Stimulated activated CD8-positive, alpha-beta memory T cell treated with anti-CD3 and anti-CD28 coated beads, Interleukin-12 subunit alpha, Interleukin-12 subunit beta, amount 100 ng/mL, for 4 hours (primary cell): ENCODE measurements at places on chromosomes 6 and 20.

DNA sequence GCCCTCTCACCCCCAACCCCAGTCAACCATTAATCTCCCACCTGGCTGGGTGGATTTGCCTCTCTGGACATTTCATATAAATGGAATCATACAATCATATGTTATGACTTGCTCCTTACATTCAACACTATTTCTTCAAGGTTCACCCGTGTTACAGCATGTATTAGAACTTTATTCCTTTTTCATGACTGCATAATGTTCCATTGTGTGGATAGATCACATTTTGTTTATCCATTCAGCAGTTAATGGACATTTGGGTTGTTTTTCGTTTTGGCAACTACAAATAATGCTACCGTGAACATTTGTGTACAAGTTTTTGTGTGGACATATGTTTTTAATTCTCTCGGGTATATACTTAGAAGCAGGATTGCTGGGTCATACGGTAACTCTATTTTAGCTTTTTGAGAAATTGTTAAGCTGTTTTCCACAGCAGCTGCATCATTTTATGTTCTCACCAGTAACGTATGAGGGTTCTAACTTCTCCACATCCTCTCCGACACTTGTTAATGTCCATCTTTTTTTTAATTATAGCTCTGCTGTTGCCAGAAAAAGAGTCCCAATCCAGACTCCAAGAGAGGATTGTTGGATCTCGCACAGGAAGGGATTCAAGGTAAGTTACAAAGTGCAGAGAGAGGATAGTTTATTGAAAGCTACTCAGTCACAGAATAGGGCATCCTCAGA, 15.9 kb upstream of the BNIP5 start:
- DNase-seq = no peak

- no peak for DNase-seq
Observed at GRCh38 chr20:8492173-8492572, 360.1 kb downstream of the PLCB1 start.

DNA sequence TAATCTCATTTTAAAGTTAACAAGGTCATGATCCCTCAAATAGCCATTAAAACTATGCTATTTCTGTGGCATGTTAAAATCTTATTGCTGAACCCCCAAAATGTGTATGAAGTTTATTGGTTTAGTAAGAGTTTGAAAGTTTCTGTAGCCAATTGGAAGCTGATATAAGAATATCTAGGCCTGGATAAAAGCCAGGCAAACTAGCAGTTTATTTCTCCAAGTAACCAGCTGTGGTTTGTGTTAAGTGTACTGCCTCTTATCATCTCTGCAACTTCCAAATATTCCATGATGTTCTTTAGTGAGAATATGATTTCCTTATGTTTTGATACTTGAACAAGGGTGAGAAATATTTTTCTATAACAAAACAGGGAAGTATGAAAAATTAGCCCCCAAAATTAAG, 76.7 kb downstream of the PRSS35 start:
- no peak for DNase-seq

- DNase-seq = no peak
Observed at GRCh38 chr6:1657771-1658165, 48.1 kb downstream of the FOXC1 start.

- DNase-seq = no peak
Observed at GRCh38 chr6:41346441-41346840, 11.0 kb downstream of the NCR2 start.

DNA sequence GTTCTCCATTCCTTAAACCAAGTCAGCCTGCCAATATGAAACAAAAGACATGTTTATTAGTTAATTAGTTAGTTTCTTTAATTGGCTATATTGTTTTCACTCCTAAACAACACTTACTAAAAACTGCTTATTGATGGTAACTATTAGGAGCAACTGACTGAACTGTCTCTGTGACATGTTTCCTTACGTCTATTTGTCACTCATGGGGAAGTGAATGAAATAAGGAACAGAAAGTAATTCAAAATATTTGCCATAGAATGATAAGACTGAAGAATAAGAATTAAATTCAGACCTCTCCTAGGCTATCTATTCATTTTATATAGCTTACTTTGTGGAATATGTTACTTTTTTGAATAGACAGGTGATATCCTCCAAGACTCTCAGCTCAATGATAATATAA, 217.2 kb downstream of the LAMA2 start:
- no peak for DNase-seq

DNA sequence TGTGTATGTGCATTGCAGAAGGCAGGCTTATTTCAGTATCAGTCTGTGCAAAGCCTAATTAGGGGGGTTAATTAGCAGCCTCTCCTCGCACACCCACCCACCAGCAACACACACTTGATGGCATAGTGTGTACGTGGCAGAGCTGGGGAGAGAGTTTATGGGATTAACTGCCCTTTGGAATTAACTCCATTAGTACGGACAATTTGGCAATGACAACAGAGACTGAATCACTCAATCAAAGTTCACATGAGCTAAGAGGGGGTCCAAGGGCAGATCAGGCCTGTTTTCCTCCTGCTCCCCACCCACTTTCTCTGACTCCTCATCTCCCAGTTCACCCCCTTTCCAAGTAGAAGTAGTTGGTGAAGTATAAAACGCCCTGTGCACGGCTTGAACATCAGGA, 69.5 kb downstream of the LRFN2 start:
- DNase-seq = no peak

- DNase-seq = no peak
Observed at GRCh38 chr20:17533396-17533795, 2.2 kb upstream of the BFSP1 start.

DNA sequence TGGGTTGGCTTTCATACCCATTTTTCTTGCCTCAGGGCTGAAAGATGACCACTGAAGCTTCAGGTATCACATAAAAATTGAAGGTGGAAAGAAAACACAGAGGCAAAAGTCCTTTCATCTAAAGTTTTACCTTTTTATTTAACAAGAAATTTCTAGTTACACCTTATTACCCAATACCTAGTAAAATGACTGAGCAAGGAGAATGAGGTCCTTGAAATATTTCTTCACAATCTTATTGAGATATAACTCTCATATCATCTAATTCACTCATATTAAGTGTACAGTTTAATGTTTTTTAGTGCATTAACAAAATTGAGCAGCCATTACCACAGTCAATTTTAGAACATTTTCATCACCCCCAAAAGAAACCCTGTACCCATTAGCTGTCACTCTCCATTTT, 112.9 kb upstream of the ADTRP start:
- no peak for DNase-seq

DNA sequence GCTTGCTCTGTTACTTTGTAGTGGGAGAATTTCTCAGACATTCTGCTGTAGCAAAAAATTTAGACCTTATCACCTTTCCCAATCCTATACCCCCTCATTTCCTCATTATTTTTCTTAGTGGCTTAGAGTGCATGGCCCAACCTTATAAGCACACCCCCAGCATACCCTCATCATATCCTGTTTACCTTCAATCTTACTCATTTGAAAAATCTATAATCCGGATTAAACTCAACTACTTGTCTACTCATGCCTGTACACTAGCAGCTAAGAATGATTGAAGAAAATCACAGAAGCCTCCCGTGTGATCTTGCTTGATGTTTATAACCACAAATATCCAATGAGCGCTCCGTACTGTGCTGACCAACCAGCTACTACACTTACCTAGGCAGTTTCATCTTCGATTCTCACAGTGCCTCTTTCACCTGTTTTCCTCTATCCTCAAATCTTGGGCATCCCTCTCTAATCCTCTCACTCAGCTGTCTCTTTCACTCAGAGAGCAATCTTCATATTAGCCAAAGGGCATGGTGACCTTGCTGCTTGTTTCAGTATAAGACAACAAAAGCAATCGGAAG, 36.6 kb downstream of the AIG1 start:
- no peak for DNase-seq

GRCh38 chr6:14478381-14479225, 361.0 kb downstream of the CD83 start:
- no peak for DNase-seq

GRCh38 chr6:133577851-133578250, 311.1 kb upstream of the TCF21 start:
- DNase-seq = no peak

DNA sequence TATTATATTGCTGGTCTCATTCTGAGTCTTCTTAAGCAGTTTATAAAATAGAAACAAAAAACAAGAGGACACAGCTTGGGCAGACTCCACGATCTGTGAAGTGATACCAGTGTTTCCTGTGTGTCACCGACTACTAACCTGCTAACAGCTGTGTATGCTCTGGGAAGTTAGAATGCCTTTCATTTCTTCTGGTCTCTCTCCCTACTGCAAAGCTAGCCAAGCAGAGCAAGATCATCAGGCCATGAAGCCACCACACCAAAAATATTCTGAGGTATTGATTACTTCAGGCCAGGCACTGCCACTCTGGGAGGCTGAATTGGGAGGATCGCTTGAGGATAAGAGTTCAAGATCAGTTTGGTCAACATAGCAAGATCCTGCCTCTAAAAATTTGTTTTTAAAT, 46.9 kb upstream of the SMIM29 start:
- DNase-seq = no peak

DNA sequence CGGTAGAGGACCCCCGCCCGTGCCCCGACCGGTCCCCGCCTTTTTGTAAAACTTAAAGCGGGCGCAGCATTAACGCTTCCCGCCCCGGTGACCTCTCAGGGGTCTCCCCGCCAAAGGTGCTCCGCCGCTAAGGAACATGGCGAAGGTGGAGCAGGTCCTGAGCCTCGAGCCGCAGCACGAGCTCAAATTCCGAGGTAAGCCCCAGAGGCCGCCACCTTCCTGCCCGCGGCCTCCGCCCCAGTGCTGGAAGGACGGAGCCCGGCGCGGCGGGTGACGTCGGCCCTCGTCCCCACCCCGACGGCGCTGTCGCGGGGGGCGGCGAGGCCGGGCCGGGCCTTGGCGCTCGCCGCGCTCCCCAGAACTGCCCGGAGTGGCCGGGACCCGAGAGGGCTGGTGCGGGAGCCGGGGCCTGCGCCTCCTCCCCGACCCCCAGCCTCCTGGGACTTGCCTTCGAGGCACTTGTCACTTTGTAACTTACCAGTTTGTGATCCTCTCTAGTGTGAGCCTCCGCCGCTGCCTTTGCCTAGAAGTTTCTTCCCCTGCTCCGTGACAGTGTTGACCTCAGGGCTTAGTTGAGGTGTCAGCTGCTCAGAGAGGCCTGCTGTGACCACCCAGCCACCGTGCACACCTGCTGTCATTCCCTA, 417 bp downstream of the VAPB start:
- no peak for DNase-seq

- DNase-seq = no peak
Observed at GRCh38 chr6:119174879-119175817, 96.7 kb upstream of the FAM184A start.

DNA sequence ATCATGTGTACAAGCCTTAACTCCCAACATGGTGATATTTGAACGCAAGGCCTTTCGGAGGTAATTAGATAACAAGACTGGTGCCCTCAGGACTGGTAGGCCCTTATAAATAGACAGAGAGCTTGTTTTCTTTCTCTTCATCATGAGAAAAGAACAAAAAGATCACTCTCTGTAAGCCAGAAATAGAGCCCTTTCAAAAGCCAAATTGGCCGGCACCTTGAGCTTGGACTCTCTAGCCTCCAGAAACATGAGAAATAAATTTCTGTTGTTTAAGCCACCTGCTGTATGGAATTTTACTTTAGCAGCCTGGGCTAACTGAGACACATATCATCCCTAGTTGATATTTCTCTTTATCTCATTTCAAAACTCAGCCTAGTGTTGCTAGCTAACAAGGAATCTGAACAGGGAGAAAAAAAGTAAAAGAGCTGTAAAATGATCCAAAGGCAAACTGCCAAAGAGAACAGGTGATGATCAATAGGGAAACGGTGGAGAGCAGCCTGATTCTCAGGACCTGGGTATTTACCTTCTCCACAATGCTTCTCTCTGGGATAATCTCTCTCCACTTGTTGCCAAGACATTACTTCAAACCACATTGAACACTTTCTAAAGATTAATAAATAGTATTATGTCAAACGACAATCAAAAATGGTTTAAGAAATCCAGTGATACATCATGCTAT, 6.1 kb downstream of the COL21A1 start:
- DNase-seq = no peak

- DNase-seq = no peak
Observed at GRCh38 chr6:2086326-2086965, 159.0 kb downstream of the GMDS start.
